LNCaP clone FGC (cell line): ENCODE measurements at places on chromosomes 6 and 20.

DNA sequence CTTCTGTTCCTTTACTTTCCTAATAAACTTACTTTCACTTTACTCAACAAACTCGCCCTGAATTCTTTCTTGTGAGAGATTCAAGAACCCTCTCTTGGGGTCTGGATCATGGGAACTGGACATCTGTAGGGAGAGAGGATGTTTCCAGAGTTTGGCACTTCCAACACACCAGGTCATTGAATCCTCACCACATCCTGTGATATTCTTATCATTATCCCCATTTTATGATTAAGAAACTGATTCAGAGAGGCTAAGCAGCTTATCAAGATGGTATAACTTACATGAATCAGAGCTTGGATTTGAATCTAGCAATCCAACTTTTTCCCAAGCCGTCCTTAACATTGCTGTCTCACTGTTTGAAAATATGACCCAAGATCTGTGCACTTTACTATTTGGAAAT is 15.5 kb downstream of the PPIL6 start:
- DNase-seq: no peak

- DNase-seq: no peak
Observed at GRCh38 chr20:1720845-1721475, 63.4 kb upstream of the SIRPG start.

DNA sequence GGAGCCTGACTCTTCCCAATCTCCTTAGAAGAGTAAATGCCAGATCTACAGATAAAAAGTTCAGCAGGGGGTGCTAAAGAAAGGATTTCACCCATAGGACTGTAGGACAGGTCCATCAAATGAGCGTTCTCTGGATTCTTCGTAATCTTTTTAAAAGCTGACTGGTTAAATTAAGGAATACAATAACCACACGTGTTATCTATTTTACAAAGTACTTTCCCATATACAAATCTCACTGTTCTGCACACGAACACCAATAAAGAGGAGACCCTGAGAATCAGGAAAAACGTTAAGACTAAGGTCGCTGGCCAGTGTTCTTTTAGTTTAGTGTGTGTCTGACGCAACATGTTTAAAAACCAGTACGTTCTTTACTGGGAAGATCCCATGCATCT is 542 bp downstream of the TUBE1 start:
- peak; percentile 11 for DNase-seq

DNA sequence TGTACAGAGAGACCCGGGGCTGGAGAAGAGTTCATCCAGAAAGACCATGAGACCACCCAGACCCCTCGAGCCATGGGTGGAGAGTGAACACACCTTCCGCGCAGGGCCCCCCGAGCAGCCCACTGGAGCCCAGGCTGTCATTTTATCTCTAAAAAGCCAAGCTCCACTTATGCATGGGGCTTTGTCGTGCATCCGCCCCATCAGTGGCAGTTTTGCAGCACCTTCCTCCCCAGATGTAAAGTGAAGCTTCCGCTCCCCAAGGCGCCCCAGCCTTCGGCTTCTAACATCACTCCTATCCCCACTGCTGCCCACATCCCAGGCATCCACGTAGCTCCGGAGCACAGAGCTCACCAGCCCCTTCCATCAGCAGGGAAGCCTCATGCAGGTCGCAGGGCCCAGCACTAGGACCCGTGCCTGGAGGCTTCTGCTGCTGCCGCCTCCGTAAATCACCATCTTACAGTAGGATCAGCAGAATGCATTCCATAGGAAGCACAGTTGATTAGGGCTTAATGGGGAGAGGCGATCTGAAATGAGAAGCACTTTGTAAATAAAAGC is 301.1 kb downstream of the TAF4 start:
- no peak for DNase-seq

DNA sequence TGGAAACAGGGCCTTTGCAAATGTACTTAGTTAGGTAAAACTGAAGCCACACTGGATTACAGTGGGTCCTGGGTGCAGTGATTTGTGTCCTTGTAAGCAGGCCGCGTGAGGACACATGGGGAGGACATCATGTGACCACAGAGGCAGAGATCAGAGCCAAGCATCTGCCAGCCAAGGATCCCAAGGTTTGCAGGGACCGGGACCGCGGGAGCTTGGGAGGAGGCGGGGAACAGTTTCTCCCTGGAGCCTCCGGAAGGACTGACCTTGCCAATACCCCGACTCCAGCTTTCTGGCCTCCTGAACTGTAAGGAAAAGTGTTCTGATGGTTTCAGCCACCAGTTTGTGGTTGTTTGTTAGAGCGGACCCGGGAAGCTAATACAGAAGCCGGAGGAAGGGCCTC is 500.9 kb downstream of the PREX1 start:
- no peak for DNase-seq

GRCh38 chr6:124775121-124775520 is 187.1 kb upstream of the RNF217 start:
- DNase-seq: no peak

- no peak for DNase-seq
Observed at GRCh38 chr6:27558028-27558724, 85.3 kb upstream of the ZNF184 start.

GRCh38 chr20:62449951-62450691 is 22.8 kb upstream of the RBBP8NL start:
- DNase-seq: no peak

- no peak for DNase-seq
Observed at GRCh38 chr20:17504066-17504897, 26.9 kb downstream of the BFSP1 start.

DNA sequence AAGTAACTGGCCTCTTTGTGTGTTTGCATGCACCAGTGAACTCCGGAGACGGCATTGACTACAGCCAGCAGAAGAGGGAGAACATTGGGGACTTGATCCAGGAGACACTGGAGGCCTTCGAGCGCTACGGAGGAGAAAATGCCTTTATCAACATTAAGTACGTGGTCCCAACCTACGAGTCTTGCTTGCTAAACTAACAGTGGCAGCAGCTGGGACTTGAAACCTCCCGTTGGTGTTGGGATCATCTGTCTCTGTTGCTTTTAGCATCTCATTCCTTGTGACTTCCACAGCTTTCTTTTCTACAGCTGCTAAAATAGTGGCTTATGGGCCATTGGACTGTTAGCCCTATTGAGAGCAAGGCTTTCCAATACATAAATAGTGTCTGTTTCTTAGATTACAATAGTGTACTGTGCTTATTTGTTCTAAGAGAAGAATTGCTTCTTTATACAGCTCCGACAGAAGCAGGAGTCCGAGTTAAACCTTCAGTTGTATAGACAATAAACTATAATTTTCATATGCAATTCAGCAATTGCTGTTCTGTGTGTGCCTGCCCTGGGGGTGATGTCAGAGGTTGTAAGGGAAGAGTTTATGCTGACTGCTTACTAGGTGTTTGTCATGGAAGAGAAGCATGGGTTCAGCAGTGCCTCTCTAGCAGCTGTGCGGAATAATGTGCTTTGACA is 99.6 kb upstream of the QKI start:
- no peak for DNase-seq

GRCh38 chr6:20644667-20645370 is 110.6 kb downstream of the CDKAL1 start:
- no peak for DNase-seq

DNA sequence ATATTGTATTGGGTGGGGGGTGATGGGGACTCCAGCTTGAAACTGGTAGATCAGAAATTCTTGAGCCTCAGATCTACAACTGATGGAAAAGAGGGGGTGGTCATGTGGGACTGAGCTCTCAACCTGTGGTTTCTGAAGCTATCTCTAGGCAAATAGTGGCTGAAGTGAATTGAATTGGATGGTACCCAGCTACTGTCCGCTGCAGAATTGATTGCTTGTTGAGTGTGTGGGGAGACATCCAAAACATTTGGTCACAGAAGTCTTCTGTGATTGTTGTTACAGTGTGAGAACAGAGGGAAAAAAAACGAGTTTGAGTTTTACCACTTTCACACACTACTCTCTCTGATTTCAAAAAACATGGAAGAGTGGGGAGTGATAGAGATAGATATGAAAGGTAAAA is 14.8 kb downstream of the CDS2 start:
- DNase-seq: no peak

DNA sequence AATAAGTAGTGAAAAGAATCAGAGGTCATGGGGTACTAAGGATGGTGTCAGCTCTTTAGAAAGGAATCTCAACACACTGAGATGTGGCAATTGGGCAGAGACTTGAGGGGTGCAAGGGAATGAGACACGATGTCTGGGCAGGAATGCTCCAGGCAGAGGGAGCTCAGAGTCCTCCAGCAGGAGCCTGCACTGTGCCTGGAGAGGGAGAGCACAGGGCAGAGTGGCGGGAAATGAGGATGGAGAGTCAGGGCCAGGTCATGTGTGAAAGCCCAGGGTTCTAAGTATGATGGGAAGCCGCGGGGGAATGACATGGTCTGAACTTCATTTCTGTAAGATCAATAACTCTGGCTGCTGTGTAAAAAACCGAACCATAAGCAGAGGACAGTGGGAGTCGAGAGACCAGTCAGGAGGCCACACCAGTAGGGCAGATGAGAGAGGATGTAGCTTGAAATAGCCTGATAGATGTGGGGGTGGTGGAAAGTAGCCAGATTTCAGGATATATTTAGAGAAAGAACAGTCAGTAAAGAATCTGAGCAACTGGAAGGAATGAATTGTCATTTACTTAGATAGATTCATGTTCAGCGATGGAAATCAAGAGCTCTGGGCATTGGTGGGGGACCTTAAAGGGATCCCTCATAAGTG is 133.4 kb upstream of the DTNBP1 start:
- DNase-seq: no peak

- no peak for DNase-seq
Observed at GRCh38 chr6:36469946-36470345, 27.1 kb downstream of the KCTD20 start.

- no peak for DNase-seq
Observed at GRCh38 chr6:21382821-21383449, 210.6 kb upstream of the SOX4 start.

GRCh38 chr6:165486183-165487137 is 176.6 kb downstream of the PDE10A start:
- DNase-seq: no peak

GRCh38 chr20:50625986-50626677 is 65.2 kb downstream of the RIPOR3 start:
- DNase-seq: no peak

DNA sequence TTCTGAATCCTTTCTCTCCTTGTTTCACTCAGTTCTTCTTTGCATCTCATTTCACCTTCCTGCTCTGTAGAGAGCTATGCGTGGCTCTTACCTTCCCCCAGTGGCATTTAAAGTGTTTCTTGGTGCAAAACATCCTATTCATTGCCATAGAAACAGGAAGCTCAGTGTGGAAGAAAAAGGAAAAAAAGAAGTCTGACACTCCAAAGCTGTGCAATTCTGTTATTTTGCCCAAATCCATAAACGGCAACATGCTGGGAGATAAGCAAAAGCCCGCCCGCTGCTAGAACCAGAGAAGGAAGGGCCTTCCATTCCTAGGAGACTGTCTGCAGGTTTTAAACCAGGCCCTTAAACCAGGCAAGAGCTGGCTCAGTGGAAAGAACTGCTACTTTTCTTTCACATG is 247.1 kb downstream of the HIVEP2 start:
- DNase-seq: no peak

- peak; percentile 59 for DNase-seq
Observed at GRCh38 chr20:723756-724155, 44.5 kb downstream of the SLC52A3 start.

DNA sequence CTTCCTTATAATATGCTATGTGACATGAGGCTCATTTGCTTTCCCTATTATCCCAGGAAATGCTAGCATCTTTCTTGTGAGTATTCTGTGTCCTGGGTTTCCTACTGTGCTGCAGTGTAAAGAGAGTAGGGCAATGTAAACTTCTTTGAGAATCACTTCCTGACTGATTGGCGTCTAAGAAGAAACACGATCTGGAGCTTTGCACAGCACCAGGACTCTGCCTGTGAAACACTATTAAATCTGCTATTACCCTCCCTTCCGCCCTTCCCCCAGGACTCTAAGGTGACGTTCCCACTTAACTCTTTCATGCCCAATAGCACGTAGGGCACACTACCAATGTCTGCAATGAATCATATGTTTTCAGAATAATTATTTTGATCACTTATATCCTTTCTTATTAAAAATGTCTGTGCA is 607.3 kb upstream of the CITED2 start:
- DNase-seq: peak; percentile 89

GRCh38 chr6:143335865-143336264 is 114.6 kb downstream of the ADAT2 start:
- no peak for DNase-seq

GRCh38 chr6:37381579-37381978 is 27.8 kb downstream of the RNF8 start:
- DNase-seq: peak; percentile 81

DNA sequence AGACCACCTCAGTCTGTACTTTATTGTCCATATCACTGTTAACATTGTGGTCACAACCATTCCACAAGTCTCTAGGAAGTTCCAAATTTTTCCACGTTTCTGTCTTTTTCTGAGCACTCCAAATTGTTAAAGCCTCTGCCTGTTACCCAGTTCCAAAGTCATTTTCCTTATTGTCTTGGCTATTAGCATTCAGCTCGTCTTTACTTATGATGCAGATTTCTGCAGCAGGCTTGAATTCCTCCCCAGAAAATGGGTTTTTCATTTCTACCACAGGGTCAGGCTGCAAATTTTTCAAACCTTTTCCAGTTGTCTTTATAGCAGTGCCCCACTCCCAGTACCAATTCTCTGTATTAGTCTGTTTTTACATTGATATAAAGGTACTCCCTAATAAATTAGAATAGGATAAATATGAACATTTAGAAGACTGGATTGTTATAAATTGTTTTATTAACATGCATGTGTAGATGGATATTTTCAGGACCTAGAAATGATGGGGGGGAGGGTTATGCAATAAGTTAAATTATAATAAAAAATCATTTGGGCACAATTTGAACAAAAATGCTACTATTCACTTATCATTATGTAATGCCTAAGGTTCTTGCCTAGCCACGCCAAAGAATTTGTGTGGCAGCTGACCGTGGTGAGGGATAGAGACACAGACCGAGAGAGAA is 595.3 kb upstream of the ADGRB3 start:
- DNase-seq: no peak

DNA sequence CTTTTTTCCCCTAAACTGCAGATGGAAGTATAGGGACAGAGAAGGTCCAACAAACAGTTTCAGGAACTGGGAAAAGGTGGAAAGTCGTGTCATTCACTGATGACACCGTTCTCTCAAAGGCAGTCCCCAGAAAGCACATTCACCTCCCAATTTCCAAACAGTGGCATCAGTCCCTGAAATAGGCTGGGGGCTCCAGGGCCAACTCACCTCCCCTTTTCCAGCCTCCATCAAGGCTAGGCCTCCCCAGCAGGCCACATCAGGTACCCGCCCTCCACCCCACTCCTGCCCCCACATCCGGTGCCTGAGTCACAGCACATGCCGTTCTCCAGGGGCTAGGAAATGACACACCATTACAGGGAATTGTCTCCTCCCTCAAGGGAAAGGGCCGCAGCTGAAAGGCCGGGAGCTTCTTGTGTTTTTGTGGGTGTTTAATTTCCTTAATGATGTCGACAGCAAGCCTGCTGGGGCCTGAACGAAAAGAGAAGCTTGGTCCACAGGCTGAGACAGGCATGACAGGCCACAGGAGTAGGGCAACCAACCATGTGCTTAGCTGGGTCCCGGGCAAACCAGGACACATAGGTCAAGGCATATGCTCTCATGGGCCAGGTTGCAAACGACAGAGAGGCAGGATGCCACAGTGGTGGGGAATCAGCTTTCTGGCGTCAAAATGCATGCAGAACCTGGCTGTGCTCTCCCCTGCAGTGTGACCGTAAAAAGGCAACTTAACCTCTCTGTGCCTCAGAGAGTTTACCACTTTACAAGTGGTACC is 39.2 kb downstream of the ZMYND8 start:
- DNase-seq: no peak
